ENCODE measurements at places on chromosomes 11 and 22.

DNA sequence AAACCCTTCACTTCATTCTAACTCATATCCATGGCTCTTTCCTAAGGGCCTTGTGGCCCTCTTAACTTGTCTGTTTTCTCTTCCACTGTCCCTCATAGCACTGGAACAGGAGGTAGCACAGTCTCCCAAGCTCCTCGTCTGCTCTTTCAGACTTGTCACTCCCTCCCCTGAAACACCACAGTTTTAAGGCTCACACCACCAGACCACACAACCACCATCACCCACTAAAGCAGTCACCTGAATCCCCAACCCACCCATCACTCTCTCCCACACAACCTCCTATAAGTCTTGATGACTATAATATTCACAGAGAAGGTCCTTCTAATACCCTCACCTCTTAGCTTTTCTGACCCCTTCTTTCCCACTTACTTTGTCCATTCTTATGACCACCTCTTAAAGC is 11.1 kb upstream of the VWCE start:
- no peak for DNase-seq

- DNase-seq = no peak
Measured at GRCh38 chr11:102151784-102152525, 41.7 kb downstream of the YAP1 start.

GRCh38 chr11:133727774-133728173 is 117.5 kb downstream of the SPATA19 start:
- DNase-seq = no peak

- no peak for DNase-seq
Measured at GRCh38 chr22:37301144-37301830, 19.0 kb downstream of the CYTH4 start.

DNA sequence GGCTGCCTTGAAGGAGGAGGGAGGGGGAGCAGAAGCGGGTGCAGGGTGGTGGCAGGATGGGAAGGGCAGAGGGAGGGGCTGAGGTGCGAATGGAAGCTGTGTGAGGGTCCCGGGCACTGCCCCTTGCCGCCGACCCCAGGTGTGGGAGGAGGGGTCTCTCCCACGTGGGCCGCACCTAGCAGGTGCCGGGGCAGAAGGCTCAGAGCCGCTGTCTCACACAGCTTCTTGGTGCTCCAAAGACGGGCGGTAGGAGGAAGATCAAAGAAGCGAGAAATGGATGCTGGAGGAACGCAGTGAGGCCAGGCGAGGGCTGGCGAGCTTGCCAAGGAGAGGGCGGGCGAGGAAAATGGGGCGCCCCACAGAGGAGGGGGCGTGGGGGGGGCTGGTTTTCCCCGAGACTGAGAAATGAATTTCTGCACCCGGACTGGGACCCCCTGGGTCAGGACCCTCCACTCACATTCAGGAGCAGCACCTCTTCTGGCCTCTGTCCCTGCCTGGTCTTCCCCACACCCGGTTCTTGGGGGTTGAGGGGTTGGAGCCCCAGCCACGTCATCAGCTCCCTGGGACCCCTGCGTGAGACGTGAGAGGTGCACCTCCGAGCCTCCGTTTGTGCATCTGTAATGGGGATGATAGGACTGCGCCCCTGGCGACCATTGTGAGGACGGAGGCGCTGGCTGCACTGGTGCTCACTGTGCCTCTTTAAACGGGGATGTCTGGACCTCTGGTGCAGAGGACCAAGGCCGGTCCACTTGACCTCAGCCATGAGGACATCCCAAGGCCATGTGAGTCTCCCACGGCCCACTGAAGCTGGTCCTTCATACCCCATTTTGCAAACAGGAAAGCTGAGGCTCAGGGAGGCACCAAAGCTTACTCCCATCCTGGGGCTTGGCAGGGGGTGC is 16.8 kb downstream of the LSP1 start:
- DNase-seq = no peak

- no peak for DNase-seq
Measured at GRCh38 chr11:41189701-41190436, 269.6 kb downstream of the LRRC4C start.

DNA sequence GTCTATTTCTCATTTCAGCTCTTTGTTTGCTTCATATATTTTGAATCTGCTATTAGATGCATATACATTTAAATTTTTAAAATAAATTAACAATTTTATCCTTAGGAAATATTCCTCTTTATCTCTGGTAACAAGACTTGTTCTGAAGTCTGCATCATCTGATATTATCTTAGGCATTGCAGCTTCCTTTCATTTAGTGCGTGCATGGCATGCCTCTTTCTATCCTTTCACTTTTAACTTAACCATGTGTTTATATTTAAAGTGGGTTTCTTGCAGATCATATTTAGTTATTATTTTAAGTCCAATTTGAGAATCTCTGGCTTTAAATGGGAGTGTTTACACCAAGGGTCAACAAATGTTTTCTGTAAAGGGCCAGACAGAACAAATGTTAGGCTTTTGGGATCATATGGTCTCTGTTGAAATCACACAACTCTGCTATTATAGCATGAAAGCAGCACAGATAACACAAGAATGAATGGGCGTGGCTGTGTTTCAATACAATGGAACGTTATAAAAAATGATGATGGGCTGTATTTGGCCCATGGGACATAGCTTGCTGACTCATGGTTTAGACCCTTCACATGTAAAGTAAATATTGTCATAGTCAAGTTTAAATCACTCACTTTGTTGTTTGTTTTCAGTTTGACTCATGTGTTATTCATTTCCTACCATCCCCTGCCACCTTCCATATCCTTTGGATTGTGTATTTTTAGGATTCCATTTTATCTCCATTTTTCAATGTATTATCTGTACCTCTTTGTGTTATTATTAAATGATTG is 83.9 kb upstream of the SNX19 start:
- DNase-seq = no peak

- no peak for DNase-seq
Measured at GRCh38 chr22:44645083-44645482, 56.9 kb upstream of the PRR5 start.

DNA sequence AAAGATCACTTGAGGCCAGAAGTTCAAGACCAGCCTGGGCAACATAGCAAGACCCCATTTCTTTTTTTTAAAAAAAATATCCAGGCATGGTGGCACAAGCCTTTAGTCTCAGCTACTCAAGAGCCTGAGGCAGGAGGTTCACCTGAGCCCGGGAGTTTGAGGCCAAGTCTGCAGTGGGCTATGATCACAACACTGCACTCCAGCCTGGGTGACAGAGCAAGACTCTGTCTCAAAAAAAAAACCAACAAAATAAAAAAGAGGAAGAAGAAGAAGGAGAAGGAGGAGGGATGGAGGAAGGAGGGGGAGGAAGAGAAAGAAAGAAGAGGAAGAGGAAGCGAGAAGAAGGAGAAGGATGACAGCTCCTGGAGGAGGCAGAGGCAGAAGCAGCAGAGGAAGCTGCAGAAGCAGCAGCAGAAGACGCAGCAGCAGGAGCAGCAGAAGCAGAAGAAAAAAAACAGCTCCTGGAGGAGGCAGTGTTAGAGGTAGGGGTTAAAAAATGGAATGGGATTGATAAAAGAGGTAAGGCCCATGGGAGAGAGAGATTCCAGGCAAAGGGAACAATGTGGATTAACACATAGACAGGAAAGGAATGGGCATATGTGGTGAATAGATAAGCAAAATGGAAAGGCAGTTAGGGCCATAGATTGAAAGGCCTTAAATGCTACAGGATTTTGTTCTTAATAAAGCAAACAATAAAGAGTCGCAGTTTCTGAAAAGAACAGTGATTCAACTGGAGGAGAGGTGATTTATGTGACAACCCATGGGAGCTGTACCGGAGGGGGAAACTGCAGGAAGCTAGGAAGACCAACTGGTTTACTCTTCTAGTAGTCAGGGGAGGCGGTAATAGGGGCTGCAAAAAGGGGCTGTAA is 10.9 kb downstream of the PRCP start:
- no peak for DNase-seq

DNA sequence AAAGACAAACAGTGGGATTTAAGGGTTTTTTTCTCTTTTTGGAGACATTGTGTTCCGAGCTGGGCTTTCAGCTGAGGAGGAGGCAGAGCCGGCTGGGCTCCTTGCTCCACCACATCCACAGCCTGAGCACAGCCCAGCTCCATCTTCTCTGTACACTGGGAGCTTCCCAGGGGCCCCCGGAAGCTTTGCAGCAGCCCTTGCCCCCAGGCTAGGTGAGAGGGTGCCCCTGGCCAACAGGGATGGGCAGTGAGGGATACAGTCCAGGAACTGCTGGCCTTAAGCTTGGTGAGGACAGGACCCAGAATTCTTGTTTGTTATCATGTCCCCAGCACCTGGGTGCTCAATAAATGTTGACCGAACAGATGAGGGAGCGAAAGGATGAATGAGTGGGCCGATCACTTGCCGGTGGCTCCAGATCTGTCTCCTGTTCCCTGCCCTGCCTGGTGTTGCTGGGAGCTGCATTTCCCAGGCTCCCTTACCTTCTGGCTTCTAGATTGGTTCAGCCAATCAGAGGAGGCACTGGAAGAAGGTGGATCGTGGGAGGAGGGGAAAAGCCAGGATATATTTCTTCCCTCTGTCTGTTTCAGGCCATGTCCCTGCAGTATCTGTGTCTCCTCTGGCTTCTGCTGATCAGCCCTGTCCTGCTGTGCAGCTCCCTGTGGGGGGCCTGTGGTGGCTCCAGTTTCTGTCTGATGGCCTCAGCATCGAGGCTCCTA is 26.5 kb upstream of the NECTIN1 start:
- no peak for DNase-seq

GRCh38 chr11:32310214-32310601 is 125.1 kb downstream of the WT1 start:
- DNase-seq = no peak

GRCh38 chr11:65209711-65210360 is 28.1 kb downstream of the CAPN1 start:
- DNase-seq = no peak

- no peak for DNase-seq
Measured at GRCh38 chr11:68116126-68116525, 5.1 kb downstream of the CHKA start.

DNA sequence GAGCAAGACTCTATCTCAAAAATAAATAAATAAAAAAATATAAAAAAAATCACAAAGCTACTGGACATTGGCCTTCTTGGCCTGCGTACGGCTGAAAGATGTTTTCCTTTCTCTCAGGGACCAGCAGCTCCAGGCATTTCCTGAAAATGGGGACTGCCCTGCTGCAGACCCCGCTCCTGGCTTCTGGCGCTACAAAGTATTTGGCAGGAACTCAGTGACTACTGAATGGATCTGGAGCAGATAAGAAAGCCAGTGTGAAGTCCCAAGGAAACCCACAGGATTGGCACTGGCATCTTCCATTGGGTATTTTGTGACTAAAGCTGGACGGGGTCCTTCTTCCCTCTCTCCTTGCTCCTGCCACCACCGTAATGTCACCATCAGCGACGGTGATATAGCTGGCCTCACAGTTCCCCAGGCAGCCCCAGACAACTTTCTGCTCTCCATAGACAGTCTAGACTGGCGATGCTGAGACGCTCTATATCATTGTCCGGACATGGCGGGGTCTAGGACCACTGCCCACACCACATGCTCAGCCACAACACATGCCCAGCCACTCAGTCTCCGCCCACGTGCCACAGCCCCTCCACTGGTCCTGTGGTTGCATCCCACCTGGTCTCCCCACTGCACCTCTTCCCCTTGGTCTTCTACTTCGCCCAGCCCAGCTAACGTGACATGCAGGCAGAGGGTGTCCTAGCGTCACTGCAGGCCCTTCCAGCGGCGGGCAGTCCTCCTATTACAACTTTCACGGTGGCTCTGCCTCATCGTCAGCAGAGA is 22.7 kb upstream of the YPEL1 start:
- DNase-seq = no peak

GRCh38 chr11:120198403-120198786 is 12.4 kb upstream of the OAF start:
- no peak for DNase-seq

DNA sequence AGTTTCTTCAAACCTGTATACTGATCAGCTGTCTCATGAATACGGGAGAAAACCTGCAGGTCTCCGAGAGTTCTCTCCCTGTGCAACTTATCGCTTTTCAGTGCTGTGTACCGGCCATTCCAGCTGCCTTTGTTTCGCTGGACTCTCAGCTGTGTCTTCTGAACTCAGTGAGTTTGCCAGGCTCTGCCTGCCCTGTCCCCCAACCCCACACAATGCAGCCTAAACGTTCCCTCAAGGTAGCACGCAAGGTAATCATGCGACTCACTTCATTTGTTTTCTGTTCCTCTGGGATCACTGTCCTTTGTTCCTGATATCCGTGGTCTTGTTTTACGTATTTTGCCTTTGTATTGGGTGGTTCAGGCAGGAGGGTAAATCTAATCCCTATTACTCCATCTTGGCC is 13.5 kb downstream of the RBM7 start:
- DNase-seq = no peak

DNA sequence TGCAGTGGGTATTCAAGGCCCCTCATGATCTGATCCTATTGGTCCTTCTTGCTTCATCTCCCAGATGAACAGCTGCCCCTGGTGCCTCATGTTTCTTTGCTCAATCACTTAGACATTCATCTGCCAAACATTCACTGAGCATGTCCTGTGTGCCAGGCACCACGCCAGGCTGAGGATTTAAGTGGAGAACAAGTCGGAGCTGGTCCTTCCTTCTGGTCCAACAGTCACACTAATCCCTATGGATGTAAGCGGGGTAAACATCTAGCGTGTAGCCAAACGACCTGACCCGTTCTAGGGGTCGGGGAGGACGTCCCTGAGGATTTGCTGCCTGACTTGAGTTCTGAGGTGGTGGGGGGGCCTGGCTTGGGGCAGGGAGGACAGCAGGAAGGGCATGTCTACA is 21.9 kb downstream of the ZMAT5 start:
- no peak for DNase-seq

DNA sequence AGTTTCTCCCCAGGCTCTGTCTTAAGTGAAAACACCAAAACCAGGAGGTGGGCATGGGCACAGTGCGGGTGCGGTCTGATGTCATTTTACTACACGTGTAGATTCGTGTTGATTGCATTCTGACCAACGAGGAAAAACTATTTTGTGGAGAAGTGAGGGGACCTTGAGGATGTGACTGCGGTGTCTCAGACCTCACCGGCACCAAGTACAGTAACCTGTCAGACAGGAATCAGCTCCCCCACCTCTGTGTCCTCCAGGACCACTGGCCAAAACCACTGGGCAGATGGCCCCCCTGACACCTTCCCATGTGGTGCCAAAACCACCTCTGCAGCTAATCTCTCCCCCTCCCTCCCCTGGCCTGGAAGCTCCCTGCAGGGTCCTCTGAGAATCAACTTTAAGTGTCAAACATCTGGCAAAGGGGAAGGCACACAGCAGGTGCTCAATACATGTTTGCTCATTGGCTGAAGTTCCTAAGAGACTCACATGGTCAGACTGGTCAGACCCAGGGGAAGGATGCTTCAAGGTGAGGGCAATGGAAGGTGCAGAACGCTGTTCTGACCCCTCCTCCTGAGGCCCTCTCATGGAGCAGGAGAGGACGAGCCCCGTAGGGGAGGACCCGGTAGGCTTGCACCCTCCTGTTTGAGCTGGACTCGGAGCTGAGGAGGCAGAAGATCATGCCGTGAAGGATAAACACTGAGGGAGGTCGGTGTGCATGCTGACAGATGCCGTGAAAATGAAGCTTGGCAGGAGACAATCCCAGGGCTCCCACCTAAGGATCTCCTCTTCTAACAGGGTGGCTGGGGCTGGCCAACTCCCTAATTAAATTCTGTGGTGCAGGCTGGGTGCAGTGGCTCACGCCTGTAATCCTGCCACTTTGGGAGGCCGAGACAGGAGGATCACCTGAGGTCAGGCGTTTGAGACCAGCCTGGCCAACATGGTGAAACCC is 129.9 kb downstream of the MPPED1 start:
- no peak for DNase-seq
